Subcutaneous adipose tissue (tissue), 4 donors: ENCODE measurements at places on chromosomes 16 and 17. TPM values are rescaled to one million over a fixed set of nuclear protein-coding genes. Genes with fewer than 3 reads are reported as not detected.

The TBC1D3G gene
- total RNA-seq: 3.1 TPM

The NPIPA8 gene
- total RNA-seq: 25.8 TPM

The ZPBP2 gene
- total RNA-seq: not detected

The OR2C1 gene
- not detected for total RNA-seq

The KRT17 gene
- not detected for total RNA-seq

The TP53TG3 gene
- not detected for total RNA-seq

The KRTAP17-1 gene
- total RNA-seq: not detected

The LDHD gene
- 12.6 TPM for total RNA-seq
